ENCODE measurements at places on chromosomes 16 and 17.

- DNase-seq, result no peak
Measured at GRCh38 chr16:85573696-85574641, 39.2 kb upstream of the GSE1 start.

GRCh38 chr17:29694918-29695563, 72.3 kb upstream of the CORO6 start:
- DNase-seq, result no peak

- DNase-seq, result no peak
Measured at GRCh38 chr17:81416612-81417011, 21.4 kb downstream of the BAHCC1 start.

DNA sequence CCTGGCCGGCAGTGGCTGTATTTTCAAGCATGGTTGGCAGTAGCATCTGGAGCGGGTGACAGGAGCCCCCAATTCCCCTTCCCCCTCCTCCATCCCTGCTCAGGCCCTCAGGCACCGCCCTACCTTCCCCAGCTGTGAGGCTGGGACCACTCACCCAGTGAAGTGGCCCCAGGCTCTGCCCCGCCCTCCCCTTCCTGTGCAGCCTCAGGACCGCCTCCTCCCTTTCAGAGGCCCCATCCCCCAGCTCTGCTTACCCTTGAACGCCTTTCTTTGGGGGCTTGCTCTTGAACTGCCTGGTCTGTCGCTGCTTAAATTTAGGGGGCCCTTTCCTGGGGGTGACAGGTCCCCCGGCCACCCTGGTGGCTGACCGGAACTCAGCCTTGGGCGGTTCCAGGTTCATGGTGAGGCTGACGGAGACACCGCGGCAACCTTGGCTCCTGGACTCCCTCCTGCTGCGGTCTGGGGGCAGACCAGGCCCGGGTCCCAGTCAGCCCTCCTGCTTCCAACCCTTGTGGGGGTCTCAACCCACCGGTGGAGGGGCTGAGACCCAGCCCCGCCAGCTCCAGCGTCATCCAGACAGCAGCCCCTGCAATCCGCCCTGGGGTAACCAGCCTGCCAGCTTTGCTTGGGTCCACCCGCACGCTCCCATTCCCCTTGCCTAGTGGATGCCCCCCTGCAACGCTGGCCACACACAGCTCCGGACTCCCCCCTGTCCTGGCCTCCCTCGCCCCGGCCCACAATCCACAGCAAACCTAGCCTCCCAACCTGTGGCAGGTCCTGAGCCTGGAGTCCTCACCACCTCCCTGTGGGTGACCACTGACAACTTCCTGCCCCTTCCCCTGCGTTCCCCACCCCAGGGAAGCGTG, 3.2 kb downstream of the PDE6G start:
- no peak for DNase-seq

DNA sequence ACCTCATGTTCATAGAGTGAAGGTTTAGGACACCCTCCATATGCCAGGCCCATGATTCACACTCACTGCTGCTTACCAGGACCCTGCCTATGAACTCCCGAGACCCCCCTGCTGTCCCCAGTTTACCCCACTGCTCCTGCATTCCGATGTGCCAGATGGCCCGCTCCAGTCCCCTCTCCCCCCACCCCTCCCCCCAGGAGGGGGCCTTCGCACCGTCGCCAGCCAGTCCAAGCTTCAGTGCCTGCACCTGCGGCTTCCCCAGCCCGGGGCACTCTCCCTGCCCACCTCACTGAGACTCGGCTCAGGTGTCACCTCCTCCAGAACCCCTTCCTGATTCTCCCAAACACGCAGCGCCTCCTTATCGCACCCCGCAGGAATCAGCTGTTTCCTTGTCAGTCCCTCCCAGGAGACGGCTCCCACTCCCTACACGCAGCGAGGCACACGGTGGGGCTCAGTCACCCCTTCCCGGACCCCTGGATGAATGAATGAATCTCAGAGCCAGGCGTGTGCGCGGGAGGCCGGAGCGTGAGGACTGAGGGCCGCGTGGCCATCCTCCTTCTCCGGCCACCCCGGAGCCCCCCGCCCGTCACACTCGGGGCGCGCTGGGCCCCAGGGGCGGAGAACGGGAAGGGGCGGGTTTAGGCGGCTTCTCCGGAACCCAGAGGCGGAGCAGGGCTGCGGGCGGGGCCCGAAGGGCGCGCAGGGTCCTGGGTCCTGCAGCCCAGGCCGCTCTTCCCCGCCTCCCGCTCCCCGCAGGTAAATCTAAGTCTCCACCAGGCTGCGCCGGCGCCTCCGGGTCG, 1.6 kb downstream of the MYO1C start:
- DNase-seq, result no peak

DNA sequence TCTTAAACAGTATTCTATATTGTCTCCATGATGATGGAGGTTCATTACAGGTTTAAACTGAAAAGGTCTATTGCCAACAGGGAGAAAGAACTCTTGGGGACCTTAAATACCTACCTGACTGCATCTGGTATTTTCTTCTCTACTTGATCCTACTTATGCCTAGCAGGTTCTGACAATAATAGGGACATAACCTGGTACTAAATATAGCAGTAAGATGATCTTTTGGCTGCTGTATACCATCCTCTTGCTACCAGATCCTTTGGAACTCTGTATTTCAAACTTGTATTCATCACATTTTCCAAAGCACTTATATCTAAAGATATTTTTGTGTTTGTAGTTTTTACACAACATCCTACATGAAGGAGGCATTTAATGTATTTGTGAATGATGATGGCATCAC, 146.5 kb upstream of the CORO6 start:
- DNase-seq, result no peak

DNA sequence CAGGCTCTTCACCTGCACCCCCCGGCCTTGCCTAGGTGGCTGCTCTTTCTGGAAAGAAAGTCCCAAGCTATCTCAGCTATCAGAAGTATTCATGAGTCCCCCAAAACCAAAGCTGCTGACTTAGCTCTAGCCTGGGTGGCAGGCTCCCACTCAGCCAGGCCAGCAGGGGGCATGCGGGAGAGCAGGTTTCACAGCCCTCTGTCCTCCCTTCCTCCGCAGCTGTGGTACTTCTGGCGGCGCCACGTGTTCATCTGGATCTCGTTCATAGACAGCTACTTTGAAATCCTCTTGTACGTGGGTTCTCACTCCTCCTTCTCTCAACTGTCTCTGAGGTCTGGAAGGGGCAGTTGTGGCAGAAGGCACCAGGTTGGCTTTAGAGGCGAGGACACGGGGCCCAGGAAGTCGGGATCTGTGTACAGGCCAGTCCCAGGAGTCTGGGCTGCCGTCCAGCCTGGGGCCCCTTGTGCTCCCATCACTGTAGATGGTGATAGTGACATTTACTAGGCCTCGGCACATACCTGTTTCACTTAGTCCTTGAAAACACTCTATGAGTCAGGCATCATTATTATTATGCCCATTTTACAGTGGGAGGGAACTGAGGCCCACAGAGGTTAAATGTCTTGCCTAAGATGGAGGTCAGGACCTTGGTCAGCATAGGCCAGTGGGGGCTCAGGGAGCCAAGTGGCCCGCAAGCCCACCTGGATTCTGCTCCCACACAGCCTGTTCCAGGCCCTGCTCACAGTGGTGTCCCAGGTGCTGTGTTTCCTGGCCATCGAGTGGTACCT, 12.9 kb downstream of the TRPV2 start:
- DNase-seq, result no peak

- DNase-seq, result peak; percentile 85
Measured at GRCh38 chr16:30650369-30651123, at the start of gene PRR14. PRR14 (plus strand) TSS chr16:30650960; CDS start chr16:30651646, 686 bp downstream.

DNA sequence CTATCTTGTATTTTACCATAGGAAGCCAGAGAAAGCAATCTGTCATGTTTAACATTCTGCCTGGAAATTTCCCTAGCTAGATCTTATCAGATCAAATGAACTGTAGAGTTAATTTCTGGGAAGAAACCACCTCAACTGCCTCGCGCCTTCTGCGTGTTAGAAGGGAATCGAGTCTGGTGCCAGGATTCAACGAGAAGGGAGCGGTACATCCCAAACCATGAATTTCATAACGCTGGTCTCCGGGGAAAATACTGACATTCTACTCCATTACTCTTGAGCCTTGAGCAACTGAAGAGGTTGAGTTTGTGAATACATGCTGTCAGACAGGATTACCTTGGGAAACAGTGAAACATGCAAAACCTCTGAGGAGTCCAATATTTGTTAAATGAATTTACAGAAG, 35.2 kb downstream of the MPHOSPH6 start:
- DNase-seq, result no peak

GRCh38 chr16:70572050-70572925, 48.7 kb downstream of the SF3B3 start:
- no peak for DNase-seq

DNA sequence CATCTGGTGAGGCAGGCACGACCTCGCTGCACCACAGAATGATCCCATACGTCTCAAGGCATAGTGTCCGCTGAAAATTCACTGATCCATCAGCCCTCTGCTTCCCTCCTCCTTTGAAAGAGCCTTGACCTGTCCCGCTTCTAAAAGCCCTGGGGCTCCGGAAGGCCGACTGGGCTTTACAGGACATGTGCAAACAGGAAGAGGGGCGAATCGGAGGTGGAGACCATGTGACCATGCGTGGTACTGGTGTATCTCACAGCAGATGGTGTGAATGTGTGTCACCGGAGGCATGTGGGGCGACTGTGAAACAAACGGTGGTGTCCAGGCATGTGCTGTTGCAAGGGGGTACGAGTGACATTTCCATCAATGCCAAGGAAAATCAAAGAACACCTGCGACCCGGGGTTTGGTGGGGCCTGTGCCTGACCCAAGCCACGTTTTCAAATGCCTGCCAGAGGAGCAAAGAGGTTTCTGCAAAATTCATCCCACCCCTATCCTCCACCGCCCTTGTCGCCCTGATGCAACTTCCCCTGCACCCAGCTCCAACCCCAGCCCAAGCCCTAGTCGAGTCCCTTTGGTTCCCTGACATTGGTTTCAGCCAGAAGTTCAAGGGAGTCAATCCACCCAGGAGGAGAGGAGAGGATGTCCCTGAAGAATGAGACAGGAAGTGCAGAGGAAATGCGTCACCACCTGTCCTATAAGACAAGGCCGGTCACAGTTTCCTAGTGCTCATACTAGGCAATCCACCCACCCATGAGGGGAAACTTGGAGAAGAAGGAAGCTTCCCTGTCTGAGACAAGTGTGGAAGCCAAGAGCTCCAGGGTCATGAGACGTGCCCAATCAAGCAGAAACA, 5.9 kb upstream of the KCNJ18 start:
- DNase-seq, result no peak
